ENCODE measurements at places on chromosomes 6 and 20. TPM values are rescaled to one million over a fixed set of nuclear protein-coding genes. Genes with fewer than 3 reads are reported as not detected.

The CLIC5 gene
- not detected for total RNA-seq

The DNMT3B gene
- 2.5 TPM for total RNA-seq

The MYO6 gene
- total RNA-seq = 15.1 TPM

The PLA2G7 gene
- total RNA-seq = 0.51 TPM

The NKAIN2 gene
- total RNA-seq = not detected

The FAM209B gene
- total RNA-seq = 0.49 TPM

Data from airway epithelial cell (primary cell).